ENCODE measurements at places on chromosomes 1 and 21.

DNA sequence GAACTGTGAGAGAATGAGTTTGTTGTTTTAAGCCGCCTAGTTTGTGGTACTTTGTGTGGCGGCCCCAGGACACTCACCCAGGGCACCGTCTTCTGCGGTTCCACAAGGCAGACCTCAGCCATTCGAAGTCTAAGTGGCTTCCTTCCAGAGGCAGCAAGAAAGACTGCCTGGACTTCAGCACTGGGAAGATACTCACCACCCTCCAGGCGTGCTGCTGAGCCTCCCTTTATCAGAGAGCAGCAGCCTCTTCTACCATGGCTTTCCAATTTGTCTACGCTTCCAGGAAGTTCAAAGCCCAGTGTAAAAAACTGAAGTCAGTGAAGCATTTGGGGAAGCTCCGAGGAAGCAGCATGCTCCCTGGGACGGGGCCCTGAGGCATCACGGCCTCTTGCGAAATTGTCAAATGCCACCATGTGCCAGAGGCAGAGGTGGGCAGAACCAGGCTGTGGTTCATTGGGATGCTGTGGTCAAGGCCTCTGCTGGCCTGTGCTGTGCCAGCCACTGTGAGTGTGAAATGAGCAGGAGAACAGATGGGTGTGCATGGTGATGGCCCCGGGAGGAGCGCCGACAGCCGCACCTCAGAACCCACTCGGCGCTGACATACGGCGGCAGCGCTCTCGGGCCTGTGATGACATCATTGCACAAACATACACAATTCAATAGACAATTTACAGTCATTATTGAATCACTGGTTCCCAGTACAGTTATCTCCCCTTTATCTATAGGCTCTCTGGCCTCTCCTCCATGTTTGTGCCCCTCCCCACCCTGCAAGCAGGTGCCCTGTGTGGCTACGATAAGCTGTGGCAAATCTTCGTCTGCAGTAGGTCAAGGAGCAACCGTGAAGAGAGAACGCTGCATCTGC, 110.4 kb downstream of the PDE9A start:
- DNase-seq = no peak

GRCh38 chr1:244339776-244340175, 111.9 kb downstream of the ADSS2 start:
- DNase-seq = no peak

- DNase-seq = no peak
These were observed 25.6 kb upstream of the SCCPDH start for GRCh38 chr1:246698466-246699094.

DNA sequence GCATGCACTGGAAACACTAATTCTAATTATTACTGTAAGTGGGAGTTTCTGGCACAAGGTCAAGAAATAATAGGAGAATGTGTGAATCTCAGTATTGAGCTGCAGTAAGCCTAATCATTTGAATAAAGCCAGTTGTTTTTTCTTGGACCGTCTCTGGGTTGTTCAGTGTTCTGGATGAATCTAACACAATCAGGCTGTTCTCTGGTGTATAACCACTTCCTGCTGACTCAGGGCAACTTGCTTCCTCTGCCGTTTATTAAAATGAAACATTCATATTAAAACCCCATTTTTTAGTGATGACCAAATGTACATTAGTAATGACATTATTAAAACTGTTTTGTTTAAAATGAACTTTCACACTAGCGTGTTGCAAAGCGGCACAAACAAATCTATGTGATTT, 273.1 kb upstream of the SNX7 start:
- no peak for DNase-seq

GRCh38 chr1:22048351-22049192, 3.9 kb upstream of the CDC42 start:
- no peak for DNase-seq

- DNase-seq = no peak
These were observed 116.8 kb upstream of the ATP1A1 start for GRCh38 chr1:116256286-116256649.

- no peak for DNase-seq
These were observed 15.7 kb upstream of the ATP13A2 start for GRCh38 chr1:17027403-17027802.

GRCh38 chr1:109910123-109910962, at the start of gene CSF1:
TSS of gene CSF1 (plus strand) at chr1:109910849. CDS start at chr1:109911024, 175 bp downstream.
- DNase-seq = no peak

- DNase-seq = no peak
These were observed 697 bp downstream of the PRDM16 start for GRCh38 chr1:3069491-3070308.

DNA sequence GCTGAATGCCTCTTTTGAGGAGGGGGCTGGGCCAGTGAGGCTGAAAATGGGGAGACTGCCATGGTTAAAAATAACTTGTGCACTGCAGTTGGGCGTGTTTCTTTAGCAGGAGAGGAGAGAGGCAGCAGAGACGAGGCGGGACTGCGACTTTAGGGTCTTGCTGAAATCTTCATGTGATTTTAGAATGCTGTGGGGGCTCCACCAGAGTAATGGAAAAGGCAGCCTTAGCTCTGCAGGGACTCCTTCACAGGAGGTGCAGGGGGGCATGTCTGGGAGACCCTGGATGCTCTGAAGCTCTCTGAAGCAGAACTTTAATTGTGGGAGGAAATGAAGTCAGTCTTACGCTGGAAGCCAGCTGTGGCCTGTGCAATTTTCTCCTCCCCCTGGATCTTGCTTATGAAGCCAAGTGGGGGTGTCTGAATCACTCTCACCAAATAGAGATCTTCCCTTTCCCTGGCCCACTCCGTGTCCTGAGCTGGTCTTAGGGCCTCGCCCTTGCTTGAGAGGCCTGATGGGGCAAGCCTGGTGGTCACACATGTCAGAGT, 60.8 kb downstream of the NDUFS5 start:
- no peak for DNase-seq

GRCh38 chr1:168386949-168387586, 106.4 kb downstream of the TBX19 start:
- no peak for DNase-seq

DNA sequence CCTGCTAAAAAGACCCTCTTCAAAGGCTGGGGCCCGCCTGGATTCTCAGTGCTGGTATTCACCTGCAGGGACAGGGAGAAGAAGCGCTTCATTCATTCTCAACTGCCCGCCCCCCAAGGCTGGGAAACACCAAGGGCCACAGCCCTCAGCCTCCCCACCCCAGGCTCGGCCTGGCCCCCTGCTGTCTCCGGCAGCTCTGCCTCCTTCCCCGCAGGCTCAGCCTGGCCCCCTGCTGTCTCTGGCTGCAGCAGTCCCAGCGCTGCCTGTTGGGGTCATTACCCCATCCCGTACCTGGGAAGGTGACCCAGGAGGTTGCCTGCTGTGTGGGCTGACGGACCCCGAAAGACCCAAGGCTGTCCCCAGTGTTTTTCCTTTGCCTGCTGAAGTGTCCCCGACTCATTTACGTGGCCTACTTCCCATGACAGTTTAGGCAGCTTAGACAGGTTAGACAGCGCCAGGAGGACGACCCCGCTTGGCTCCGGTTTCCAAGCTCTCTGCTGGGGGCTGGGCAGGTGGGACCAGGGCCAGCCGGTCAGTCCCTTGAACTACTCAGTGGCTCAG, 22.9 kb upstream of the CLSTN1 start:
- DNase-seq = no peak

GRCh38 chr1:233477359-233477758, 136.5 kb upstream of the KCNK1 start:
- no peak for DNase-seq

GRCh38 chr1:214438075-214438474, 113.3 kb downstream of the PTPN14 start:
- no peak for DNase-seq

DNA sequence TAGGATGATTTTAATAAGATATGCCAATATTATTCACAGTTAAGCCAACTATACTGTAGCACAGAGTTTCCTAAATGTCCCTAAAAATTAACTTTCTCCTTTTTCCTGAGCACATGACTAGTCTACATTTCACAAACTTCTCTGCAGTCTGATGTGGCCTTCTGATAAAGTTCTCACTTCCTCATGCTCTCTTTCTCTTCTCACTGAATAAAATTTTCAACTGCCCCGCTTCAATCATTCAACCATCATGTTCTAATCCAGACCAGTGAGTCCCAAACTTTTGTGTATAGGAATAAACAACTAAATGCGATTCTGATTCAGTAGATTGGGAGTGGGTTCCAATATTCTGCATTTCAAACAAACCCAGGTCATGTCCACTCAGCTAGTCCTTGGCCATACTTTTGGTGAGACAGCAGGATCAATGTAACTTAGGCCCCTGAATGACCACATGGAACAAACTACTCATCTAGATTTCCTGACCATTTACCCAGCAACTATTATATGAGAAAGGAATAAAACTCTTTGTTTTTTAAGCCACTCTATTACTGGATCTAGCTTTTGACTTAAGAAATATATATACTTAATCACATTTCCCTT, 20.1 kb downstream of the TUT4 start:
- DNase-seq = no peak

Data from NCI-H2081 treated with DMSO at 0.1 percent for 48 hours (cell line).